T-helper 9 cell (primary cell): ENCODE measurements at places on chromosomes 1 and 21.

DNA sequence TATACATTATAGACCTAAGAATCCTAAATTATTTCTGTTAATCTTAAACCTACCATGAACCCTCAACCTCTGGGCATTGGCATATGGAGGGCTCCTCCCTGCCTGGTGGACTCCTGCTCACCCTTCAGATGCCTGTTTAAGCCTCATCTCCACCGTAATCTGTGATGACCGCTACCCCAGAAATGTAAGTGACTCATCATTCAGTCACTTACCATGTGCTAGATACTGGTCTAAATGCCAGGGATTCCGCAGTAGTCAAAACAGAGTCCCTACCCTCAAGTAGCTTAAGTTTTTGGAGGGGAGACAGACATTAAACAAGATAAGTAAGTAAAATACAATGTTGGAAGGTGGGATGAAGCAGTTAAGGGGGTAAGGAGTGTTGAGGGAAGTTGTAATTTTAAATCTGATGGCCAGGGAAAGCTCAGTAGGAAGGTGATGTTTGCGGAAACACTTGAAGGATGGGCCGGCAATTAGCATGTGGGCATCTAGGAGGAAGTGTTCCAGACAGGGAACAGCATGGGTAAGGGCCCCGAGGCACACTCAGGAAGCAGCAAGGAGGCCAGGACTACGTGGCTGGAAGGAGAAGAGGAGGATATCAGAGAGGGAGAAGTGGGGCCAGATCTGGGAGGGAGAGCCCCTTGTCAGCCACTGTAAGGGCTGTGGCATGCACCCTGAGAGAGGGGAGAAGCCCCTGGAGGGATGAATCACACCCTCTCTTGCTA, 141.7 kb upstream of the HOOK1 start:
- DNase-seq: no peak

DNA sequence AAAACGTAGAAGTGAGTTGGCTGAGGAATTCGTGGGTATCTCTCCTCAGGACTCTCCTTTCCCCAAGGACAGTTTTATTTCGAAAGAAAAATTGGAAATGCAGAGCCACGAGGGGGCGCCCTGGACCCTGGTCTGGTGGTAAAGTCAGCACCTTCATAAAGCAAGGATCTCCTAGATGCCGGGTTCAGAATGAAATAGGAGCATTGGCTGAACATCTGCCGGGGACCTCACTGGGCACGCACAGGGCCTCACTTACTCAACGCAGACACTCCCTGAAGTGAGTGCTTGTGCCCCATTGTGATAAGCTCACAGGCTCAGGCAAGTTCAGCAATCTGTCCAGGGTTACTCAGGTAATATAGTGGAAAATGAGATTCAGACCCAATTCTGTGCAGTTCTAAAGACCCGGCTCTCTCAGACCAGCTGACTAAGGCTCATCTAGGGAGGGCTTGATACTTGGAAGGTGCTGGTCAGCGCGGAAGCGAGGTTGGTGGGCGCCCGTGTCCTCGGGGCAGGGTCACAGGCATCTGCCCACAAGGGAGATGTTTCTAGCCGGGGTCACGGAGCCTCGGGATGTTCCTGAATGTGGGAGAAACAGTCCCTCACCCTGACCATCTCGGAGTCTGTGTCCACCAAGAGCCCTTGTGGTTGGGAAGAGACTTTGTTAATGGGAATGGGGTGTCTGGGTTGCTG, 55.7 kb upstream of the ETV3 start:
- DNase-seq: peak; percentile 14

GRCh38 chr1:19754482-19754881, 45.2 kb downstream of the TMCO4 start:
- DNase-seq: no peak

GRCh38 chr1:195202241-195202640, 1406.0 kb downstream of the KCNT2 start:
- DNase-seq: no peak

DNA sequence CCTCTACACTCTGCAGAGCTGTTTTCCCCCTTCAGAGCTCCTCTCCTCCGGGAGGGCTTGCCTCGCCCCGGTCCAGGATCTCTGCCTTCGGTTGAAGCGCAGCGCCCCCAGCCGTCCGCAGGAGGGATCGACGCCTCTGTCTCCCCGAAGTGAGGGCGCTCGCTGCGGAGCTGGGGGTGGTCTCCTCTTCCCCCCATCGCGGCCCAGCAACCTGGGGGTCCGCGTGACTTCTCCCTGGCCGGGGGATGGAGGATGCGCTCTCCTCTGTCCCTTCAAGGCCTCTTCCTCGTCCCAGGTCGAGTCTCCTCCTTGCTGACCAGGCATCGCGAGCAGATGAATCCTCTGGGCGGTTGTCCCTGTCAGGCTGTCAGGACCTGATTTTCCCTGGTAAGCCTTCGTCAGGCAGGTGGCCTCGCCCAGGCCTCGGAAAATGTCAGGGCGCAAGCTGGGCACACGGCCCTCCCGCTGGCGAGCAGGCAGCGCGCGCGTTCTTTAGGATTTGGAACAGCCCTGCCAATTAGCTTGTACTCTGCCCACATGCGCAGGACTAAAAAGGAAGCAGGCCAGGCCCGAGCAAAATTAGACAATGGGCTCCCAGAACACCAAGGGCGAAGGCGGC, 90.5 kb downstream of the EDEM3 start:
- peak; percentile 6 for DNase-seq

GRCh38 chr21:35886887-35887286, 173.4 kb downstream of the SETD4 start:
- DNase-seq: no peak

DNA sequence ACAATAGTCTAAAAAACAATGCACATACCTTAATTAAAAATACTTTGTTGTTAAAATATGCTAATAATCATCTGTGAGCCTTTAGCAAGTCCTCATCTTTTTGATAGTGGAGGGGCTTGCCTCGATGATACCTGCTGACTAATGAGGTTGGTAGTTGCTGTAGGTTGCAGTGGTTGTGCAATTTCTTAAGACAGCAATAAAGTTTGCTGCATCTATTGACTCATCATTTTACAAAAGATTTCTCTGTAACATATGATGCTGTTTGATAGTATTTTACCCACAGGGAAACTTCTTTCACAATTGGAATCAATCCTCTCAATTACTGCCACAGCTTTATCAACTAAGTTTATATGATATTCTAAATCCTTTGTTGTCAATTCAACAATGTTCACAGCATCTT, 7.6 kb downstream of the C1orf87 start:
- DNase-seq: no peak

DNA sequence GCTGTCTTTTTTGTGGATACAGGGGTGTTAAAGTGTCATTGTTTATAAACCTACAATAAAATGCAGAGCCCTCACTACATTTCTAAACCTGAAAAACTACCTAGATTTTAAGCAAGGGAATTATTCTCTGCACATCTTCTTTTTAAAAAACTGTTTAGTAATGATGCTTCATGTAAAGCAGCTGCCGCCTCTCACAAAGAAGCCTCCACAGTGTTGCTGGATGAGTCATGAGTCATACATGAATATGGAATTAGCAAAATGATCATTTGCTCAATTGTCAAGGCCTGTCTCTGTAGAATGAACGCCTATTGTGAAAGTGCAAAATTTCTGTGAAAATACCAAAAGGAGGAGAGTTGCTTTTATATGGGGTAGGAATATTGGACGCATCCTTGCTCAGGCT, 259.5 kb upstream of the CHRM3 start:
- no peak for DNase-seq

DNA sequence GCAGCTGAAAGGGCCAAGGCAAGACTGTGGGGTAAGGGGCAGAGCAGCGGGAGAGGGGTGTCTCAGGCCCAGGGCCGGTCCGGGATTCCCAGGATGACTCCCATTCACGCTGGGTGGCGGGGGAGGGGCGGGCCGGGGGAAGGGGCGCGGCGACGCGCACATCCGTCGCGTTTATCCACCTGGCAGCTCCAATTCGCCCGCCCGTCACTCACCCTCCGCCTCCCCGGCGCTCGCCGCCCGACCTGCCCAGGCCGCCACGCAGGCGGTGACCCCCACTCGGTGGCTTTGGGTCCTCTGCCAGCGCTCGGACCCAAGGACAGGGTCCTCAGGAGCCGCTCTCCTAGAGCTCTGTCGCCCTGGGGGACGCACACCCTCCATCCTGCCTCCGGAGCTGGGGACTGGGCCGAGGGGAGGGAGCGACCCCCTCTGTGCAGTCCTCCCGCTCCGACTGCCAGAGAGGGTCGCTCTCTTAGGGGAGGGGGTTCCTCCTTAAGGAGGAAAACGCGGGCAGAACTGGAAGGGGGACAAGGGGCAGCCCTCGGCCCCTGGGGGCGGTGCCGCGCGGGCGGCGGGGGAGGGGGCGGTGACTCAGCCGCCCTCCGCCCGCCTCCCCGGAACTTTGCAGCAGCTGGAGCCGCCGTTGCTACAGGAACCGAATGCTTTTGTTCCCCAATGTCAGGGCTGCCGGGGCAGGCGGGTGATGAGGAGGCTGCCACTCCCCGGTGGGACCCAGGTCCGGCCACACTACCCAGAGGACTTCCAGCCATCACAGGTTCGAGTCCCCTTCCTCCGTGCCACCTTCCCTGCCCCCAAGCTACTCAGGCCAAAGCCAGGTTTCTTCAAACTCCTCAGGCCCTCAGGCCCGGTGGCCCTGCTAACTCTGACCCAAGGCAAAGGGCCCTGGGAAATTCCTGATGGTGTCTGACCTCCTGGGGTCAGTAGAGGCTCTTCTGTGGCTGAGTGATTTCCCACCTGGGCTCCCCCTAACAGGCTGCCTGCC, 3.4 kb downstream of the ADGRB2 start:
- DNase-seq: peak; percentile 61

DNA sequence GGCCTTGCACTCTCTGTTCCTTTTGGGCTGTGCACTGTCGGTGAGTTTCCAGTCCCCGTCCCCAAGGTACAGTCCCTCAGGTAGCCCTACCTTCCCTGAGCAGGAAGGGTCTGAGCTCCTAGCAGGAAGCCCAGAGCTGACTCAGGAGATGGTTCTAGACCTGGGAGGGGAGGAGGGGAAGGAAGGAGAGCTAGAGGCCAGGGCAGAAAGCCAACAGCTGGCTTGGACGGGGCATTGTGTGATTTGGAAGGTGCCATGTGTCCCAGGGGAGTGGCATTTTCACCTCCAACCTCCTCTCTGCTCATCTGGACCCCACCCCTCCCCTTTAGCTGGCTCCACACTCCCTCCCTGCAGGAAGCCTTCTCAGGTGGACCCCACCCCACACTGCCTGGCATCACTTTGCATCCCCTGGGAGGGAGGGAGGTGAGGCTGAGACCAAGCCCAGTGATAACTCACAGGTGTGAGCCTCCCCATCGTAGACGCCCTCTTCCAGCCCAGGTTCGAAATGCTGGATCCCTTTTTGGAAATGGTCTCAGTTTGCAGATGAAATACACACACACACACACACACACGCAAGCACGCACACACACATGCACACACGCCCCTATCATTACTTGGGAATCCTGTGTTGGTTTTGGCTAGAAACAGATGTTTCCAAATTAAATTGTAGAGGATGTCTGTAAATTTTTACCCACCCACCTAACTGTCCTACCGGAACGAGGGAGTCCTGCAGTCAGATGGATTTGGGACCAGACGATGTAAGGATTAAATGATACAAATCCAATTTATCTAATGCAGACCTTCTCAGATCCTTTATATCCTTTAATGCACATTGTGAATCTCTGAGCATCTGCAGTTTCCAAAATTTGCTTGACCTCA, 19.7 kb upstream of the IFNLR1 start:
- no peak for DNase-seq

DNA sequence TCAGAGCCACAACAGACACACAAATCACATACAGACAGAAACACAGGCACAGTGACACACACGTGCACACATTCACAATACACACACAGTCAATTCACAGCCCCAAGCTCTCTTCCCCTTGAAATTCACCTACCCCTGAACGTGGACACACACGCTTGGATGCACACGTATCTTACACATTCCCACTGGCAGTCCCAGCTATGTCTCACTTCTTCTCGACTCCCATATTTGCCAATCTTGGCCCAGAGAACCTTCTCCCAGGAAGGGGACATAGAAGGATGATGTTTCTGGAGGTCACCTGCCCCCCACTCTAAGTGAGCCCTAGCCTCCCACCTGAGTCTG, 1.6 kb downstream of the CRYBG2 start:
- no peak for DNase-seq

DNA sequence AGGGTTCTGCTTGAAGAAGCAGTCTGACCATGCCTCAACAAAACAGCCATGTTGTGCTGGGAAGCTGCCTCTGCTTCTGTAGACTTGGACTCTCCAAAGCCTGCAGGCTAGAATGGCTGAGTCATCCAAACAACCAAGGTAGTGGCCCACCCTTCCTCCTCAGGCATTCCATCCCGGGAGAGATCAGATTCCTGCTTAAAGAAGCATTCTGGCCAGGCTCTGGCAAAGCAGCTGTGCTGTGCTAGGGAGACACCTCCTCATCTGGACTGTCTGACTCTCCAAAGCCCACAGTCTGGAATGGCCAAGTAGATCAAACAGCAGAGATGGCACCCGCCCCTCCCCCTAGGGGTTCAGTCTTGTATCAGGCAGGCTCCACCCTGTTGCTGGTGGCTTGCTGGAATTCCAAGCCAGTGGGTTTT, 38.3 kb upstream of the F3 start:
- DNase-seq: no peak

GRCh38 chr1:26734501-26735058, 38.8 kb downstream of the ARID1A start:
- DNase-seq: no peak

GRCh38 chr1:233082778-233083550, 132.6 kb downstream of the NTPCR start:
- DNase-seq: no peak

- no peak for DNase-seq
Observed at GRCh38 chr1:177913762-177914540, 55.9 kb downstream of the SEC16B start.

GRCh38 chr1:235468970-235469369, 35.3 kb downstream of the B3GALNT2 start:
- no peak for DNase-seq

GRCh38 chr1:24186993-24187790, at the start of gene IFNLR1:
TSS of gene IFNLR1 (minus strand) at chr1:24187289. CDS start at chr1:24187248, 41 bp downstream.
- DNase-seq: peak; percentile 58

- no peak for DNase-seq
Observed at GRCh38 chr1:167301355-167301754, 80.7 kb downstream of the POU2F1 start.

DNA sequence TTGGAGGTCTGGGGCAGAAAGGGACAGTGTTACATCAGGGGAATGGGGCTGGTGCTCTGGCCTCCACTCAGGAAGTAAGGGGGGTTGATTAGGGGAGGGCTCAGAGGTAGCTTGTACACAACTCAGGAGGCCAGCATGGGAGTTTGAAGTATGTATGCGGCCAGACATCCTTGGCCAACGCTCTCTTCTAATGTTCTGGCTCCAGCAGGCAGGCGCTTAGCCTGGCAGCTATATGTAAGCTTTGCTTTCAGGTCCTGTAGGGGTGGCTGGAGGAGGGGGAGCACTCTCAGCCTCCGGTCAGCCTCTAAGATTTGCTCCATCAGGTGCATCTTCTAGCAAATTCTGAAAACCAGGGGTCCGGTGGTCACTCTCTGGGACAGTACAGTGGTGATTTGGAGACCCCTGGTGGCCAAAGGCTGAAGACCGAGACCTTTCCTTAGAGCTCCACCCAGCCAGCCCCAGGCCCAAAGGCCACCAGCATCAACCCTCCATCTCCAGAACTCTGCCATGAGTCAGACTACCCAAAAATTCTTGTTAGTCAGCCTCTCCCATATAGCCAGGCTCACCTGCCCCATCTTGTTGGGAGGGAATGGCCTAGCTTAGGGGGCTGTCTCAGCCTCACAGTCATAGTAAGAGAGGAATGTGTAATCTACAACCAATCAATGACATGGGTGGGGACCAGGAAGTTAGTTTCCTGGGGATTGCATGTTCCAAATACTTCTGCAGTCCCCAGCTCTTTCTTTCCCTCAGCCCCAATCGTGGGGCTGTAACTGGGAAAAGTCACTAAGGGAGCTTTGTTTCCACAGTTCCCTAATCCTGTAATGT, 9.7 kb upstream of the COL8A2 start:
- DNase-seq: no peak

- DNase-seq: no peak
Observed at GRCh38 chr1:92701147-92701546, 83.8 kb downstream of the EVI5 start.
